WERI-Rb-1 (cell line): ENCODE measurements at places on chromosomes 12 and 14.

- DNase-seq, result no peak
Measured at GRCh38 chr12:57741413-57741789, 2.9 kb upstream of the AGAP2 start.

GRCh38 chr14:61381553-61381952, 60.2 kb downstream of the PRKCH start:
- DNase-seq, result no peak

GRCh38 chr12:65948320-65949008, 124.2 kb downstream of the HMGA2 start:
- no peak for DNase-seq

DNA sequence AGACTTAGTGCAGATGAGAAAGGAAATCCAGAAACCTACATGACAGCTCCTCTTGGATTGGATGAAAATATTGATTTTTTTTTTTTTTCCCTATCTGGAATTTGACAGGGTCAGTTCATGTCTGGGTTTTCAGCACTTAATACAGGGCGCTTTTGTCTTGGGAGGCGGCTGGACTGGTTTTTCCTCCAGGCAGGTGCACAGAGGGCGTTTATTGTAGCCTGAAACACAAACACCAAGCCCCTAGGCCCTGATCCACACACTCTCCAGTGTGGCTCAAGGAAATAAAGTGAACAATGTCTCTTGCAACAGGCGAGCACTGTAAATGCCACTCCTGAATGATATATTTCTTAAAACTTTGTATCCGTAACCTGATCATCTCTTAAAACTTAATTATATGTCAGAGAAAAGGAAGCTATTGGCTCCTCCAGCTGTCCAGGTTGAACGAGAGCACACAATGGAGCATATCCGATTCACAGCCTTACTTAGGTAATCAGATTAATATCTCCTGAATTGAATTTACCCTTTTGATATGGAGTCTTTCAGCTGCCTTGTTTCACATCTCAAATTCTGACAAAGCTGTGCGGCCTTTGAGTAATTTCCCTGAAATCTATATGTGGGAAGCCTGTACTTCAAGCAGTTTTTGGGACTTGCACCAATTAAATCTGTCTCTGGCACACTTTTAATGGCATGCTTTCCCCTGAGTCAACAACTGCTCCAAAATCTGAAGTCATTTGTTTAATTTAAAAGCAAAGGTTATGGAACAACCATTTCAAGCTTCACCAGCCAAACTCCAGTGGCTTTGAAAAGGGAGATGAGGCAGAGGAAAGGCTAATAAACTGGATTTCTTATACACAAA, 485.7 kb downstream of the ZFP36L1 start:
- DNase-seq, result no peak
